Stimulated activated CD8-positive, alpha-beta memory T cell treated with anti-CD3 and anti-CD28 coated beads, Interleukin-7, amount 100 ng/mL, for 48 hours (primary cell): ENCODE measurements at places on chromosomes 4 and X.
A peak's percentile ranks its signal among the peaks of the same experiment; 100 is the strongest.

- no peak for DNase-seq
Measured at GRCh38 chr4:60814549-60814948, 385.6 kb upstream of the ADGRL3 start.

DNA sequence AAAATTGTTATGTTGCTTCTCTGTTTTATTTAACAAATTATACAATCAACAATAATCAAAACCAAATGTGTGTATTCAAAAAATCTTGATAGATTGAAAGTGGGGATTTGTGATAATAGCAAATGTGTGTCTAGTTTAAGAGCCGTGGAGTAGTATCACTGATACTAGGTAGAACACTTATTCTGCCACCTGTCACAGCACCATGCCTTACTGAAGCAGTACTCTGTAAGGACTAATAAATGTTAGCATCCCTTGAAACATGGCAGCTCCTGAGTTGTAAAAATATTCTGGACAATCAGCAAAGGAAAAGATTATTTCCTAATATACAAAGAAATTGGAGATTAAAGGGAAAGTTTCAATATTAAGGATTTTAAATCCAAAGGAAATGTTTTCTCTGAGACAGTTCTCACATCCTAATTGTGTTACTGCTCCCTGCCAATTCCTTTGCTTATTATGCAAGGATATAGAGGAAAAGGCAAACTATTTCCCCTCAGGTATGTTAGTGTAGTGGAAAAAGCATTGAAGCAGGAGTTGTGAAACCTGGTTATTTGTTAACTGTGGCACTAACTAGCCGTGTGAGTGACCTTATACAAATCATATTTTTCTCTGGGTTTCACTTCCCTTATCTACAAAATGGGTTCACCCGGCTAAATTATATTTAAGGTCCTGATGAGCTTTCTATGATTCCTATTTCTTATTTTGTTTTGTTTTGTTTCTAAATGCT lies 303.1 kb downstream of the ARHGAP24 start:
- no peak for DNase-seq

- no peak for DNase-seq
Measured at GRCh38 chr4:113636438-113636818, 125.1 kb downstream of the CAMK2D start.

GRCh38 chrX:104972737-104973136 lies 247.8 kb downstream of the TEX13A start:
- no peak for DNase-seq

GRCh38 chrX:111581086-111581485 lies 69.6 kb downstream of the SERTM2 start:
- DNase-seq = no peak

DNA sequence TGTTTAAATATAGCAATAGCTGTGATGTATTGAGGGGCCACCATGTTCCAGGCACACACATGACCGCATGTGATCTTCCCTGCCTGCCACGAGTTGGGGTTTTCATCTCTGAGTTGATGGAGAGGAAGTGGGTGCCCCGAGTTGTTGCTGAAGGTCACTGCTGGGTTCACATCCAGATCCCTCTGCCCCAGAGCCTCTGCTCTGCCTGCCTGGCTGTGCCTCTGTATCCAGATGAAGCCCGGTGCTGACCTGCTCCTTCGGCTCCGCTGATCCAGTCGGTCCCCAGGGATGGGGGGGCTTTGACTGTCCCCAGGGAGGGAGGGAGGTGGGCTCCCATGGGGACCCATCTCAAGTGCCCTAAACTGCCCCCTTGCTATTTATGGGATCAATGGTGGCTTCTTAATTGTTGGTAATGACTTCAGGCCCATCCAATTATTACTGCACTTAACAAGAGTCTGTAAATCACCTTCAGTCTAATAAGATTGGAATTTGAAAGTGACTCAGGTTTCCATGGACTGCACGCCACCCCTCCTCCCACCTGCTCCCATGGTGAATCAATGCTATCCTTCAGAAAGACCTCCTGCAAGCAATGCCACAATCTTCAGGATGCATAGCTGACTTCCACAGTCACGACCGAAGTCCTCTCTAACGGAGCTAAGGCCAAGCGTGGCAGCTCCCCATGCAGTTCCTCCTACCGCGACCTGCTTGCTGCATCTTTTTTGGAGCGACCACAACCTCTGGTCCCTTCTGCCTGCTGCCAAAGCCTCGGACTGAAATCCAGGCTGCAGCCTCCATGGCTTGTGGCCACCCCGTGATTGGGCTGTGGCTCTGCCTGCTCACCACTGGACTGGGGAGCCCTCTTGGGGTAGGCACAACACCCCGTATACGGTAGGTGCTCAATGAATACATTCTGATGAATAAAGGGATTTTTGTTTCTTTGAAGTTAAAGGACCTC lies 73.1 kb downstream of the CPZ start:
- no peak for DNase-seq

DNA sequence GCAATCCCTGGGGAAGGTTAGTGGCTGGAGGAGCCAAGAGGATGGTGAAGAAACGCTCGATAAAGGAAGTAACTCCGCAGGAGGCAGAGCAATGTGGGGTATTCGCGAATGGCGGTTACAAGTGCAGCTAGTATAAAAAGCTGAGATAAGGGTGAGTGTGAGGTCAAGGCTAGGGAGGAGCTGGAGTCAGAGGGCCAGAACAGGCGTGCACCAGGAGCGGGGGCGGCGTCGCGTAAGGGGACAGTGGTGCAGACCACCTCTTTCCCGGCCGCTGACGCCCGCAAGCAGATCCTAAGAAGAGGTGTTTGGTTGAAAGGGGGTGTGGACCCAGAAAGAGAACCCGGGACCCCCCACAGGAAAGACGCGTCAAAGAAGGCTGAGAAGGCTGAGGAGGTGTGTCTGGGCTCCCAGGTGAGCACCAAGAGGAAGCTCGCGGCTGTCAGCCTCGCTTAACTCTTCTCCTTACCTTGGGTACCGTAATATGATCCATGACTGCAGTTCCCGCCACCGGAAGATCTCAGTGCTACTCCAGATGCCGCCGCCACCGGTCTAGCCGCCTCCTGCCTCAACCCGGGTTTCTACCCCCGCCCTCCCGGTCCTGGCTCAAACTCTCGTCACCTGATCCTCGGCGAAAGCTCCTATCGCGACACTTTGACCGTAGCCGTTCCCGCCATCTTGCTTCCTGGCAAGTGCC lies at the start of gene MTMR8:
MTMR8 (minus strand) TSS at position 579 of the 694 bp plus-strand sequence; CDS start at position 490, 89 bp downstream.
- peak; percentile 30 for DNase-seq

DNA sequence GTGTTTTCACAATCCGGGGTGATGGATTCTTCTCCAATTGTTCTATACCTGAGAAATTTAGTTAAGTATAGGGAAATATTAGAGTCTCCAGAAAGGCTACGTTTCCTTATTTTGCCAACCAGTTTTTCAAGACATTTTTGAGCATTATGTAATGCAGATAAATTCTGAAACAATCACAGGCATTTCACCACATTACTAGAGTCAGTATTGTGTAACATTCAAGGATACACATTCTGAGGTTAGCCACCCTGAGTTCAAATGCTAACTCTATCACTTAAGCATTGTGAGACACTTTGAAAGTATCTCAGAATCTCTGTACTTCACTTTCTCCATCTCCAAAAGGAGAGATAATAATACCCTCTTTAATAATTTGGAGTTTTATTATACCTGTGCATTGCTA lies 10.6 kb downstream of the SULT1B1 start:
- DNase-seq = no peak

DNA sequence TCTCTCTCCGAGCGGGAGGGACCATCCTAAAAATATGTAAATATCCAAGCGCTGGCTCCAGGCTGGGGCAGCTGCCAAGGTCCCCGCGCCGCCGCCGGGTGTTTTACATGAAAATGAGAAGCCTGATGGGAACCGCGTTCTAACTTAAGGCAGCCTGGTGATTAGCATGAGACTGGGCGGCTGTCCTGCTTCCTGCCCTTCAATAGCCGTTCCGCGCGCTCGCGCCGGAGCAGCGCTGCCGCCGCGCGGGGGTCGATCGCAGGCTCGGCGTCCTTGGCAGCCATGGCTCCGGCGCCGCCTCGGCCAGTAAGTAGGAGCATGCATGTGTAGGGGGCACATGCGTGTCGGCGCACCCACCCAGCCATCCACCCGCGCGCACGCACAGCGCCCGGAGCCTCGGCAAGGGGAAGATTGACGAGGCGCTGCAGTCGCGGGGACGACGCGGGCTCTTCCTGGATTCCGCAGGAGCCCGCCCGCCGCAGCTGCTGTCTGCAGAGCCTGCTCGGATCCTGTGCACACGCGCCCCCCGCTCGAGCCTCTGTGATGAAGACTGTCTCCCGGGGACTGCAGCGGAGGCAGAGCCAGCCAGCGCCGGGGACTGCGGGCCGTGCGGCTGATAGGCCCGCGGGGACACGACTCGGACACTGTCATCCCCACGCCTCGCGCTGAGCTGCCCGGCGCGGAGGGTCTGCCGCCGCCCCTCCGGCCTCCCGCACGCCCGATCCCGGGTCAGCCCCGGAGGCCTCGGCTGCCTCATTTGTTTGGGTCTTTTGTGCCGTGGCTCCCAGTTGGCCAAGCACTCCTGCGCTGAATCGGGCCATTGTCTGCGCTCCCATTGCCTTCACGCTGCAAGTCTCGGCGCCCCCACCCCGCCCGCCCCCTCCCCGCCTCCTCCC lies 734 bp downstream of the STOX2 start:
- DNase-seq = no peak

- peak; percentile 37 for DNase-seq
Measured at GRCh38 chr4:38310446-38311043, 350.3 kb downstream of the PTTG2 start.

GRCh38 chr4:4519297-4519894 lies 22.5 kb downstream of the STX18 start:
- DNase-seq = no peak

- no peak for DNase-seq
Measured at GRCh38 chrX:151974336-151975227, at the start of gene GABRE. GABRE (minus strand) TSS chrX:151974676; CDS start chrX:151974625, 51 bp downstream.

GRCh38 chrX:111355523-111356115 lies 56.4 kb downstream of the DCX start:
- DNase-seq = no peak

- no peak for DNase-seq
Measured at GRCh38 chr4:11741190-11741652, 312.5 kb upstream of the HS3ST1 start.

GRCh38 chrX:152847281-152847680 lies 16.4 kb downstream of the NSDHL start:
- DNase-seq = no peak

- no peak for DNase-seq
Measured at GRCh38 chrX:114272096-114272686, 311.7 kb upstream of the HTR2C start.

DNA sequence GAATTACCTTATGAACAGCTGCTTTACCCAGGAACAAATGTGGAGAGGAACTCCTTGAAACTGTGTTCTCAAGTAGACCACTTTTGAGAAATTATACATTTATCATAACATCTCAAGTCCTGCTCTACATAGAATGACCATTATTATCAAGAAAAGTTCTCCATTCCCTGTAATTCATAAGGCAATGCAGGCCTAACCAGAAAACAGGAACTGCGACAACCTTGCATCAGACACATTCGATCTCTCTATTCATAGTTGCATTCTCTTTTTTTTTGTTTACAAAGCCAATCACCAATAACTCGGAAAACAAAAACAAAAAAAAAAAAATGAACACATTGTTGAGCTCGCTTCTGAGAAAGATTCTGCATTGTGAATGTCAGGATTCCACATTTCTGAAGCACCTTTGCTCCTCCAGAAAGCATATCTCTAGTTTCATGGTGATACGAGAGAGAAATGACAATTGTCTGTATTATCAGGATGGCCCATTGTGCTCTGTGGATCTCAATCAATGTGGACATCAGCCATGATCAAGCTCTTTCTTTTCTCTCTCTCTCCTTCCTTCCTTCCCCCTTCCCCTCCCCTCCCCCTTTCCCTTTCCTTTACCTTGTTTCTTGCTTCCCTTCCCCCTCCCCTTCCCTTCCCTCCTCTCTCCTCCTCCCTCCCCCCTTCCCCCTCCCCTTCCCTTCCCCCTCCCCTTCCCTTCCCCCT lies 32.4 kb upstream of the CD99 start:
- no peak for DNase-seq

DNA sequence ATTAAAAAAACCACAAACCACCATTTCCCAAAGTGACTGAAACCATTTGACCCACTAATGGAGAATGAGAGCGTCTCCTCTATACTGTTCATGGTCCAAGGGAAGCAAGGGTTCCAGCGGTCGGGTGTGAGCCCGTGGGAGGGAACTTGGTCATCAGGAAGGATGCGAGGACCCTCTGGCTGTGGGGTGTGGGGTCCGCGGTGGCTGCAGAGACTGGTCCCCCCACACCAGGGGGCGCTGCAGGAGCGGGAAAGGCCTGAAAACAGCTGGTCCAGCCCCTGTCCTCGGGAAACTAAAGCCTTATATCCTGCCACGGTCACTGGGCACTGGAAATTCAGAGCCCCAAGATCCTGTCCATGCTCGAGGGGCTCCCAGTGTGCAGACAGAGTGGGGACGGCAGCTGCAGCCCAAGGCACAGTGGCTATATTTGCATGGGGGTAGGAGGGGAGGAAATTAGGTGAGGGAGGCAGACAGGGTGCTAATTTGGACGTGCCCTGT lies 4.3 kb downstream of the BLOC1S4 start:
- peak; percentile 59 for DNase-seq
